ENCODE measurements at places on chromosomes 1 and 21. TPM values are rescaled to one million over a fixed set of nuclear protein-coding genes. Genes with fewer than 3 reads are reported as not detected.

DNA sequence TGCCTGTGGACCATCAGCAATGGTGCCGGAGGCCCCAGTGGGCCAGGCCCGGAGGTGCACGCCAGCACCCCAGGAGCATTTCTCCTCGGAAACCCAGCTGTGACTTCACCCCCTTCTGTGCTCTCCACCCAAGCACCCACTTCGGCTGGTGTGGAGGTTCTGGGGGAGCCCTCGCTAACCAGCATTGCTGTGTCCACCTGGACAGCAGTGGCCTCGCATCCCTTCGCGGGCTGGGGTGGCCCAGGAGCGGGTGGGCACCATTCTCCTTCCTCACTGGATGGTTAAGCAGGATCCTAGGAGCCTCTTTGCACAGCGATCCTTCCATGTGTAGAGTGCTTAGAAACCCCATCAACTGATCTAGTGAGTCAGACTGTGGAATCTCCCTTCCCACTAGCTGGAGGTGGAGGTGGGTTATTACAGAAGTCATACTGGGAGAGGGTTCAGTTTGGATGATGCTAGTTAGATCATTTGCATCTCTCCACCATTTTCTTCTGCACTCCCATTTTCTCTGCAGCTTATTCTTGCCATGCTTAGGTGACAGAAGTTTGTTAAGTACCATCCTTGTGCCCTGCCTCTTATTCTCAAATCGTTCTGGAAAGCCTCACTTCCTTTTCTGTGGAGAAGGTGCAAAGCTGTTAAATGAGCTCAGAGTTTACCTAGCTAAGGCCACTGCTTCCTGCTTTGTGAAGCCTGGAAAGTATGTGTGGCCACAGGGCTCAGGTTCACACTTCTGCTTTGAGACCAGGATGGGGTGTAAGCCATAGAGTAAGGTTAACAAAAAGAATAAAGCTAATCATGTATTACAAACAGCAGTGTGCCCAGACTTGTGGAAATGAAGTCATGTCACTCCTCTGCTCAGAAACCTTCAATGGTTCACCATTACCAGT is 32.3 kb downstream of the TBX19 start:
- peak; percentile 42 for DNase-seq

DNA sequence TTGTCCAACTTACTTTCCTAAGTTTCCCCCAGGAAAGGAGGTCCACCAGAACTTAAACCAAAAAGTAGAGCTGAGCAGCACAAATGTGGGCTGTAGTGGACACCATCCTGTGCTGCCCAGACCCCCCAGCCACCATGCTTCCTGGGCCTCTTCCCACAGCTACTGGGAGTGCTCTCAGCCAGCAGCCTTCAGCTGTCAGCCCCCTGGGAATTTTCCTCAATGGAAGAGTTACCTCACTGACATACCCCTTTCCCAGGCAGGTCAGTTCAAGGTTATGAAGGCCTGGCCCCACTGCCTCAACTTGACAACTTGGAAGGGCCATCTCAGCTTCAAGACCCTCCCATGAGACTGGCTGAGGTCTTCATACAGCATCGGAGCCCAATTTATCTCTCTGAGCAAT is 47.7 kb downstream of the CDCP2 start:
- DNase-seq: no peak

- DNase-seq: no peak
Observed at GRCh38 chr1:1431845-1432273, 3.6 kb upstream of the VWA1 start.

DNA sequence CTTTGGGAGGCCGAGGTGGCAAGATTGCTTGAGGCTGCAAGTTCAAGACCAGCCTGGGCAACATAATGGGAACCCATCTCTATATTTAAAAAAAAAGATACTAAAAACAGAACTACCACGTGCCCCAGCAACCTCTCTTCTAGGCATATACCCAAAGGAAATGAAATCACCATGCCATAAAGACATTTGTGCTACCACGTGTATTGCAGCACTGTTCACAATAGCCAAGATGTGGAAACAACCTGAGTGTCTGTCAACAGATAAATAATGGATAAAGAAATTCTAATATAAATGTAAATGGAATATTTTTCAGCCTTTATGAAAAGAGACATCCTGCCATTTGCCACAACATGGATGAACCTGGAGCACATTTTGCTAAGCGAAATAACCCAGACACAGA is 128.6 kb downstream of the PCNX2 start:
- no peak for DNase-seq

- DNase-seq: peak; percentile 40
Observed at GRCh38 chr21:42113926-42114409, 42.9 kb downstream of the UMODL1 start.

GRCh38 chr1:109299558-109300343 is 7.1 kb downstream of the MYBPHL start:
- peak; percentile 80 for DNase-seq

DNA sequence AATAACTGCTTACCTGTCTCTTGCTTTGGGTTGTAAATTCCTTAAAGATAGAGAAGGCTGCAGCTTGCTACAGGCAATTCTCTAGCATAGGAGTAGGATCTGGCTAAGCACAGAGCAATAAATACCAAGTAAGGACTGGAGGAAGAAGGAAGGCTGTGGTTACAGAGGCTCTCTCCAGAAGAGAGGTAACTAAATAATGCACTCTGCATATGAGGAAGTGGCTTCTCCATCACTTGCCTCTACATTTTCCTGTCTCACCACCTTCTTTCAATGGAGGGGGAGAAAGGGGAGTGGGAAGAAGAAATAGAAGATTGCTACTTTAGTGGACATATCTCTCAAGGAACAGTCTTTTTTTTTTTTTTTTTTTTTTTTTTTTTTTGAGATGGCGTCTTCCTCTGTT is 60.9 kb upstream of the LAX1 start:
- no peak for DNase-seq

- no peak for DNase-seq
Observed at GRCh38 chr1:64356636-64357256, 113.2 kb upstream of the CACHD1 start.

Gene CXADR
- total RNA-seq: 17.7 TPM

DNA sequence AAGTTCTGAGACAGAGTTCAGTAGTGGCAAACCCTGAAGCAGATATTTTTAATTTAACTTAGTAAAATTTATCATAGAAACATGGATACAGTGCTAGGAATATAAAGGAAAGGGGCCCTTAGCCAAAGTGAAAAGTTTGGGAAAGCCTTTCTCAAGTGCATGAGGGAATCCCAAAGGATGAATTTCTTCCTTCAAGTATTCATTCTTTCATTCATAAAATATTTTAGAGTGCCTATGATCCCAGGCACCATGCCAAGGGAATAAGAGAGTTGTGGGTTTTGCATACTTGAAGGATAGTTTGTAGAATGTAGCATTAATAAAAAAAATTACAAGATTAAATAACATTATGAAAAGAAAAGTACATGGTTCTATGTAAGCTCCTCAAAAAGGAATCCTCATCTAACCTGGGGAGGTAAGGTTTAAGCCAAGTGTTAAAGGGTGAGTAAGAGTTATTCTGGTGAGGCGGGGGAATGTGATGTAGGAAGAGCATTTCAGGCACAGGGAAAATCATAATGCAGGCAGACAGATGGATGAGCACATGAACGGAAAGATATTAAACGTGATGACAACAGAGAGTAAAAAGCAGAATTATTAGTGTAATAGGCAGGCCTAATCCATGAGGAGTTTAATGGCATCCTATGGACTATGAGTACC is 40.4 kb upstream of the NTNG1 start:
- DNase-seq: no peak

Gene RAB25
- not detected for total RNA-seq

Gene OR2T2
- not detected for total RNA-seq

Gene LCE1F
- not detected for total RNA-seq

GRCh38 chr1:206952171-206952570 is 5.9 kb upstream of the PIGR start:
- peak; percentile 34 for DNase-seq

- DNase-seq: no peak
Observed at GRCh38 chr1:8930116-8930515, 15.6 kb upstream of the CA6 start.

GRCh38 chr1:17365293-17365692 is 6.7 kb upstream of the PADI6 start:
- DNase-seq: no peak

DNA sequence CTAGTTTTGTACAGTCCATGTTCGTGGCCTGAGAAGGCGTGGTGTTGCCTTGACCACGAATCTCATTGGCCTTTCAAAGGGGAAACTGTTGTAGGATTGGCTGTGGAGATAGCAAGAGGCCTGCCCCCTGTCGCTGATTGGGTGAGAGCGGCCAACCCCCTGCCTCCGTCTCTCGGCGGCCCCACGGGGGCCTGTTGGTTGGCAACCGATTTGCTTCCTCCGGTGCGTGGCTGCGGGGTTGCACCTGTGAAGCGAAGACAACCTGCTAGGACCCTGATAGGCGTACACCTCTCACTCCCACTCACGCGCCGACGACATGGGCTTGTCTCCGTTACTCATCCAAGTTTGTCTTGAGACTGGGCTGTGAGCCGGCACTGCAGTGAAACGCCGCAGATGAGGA is at the start of gene UBE2U:
Gene UBE2U, plus strand, starts transcription at position 204 of the 400 bp plus-strand sequence. CDS start 428 bp downstream, outside the sequence.
- no peak for DNase-seq

Gene COL24A1
- total RNA-seq: 0.69 TPM

Gene CA6
- not detected for total RNA-seq

- no peak for DNase-seq
Observed at GRCh38 chr1:5571438-5571837, 420.8 kb downstream of the NPHP4 start.

DNA sequence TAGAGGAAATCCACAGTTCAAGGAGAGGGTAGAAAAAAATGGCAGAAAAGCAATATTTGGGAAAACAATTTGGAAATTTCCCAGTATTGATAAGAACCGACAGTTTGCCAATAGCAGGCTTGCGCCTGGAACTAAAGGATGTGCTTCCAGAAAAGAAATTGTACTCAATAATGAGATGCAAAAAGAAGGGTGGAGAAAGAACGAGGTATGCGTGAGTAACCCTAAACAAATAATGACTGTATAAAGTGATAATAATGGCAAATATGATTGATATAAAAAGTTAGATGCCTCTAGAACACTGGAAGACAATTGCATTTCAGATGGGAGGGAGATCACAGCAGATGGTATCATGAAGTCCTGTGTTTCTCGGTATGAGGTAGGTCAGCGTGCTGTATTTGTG is 458.9 kb downstream of the DSCAM start:
- no peak for DNase-seq

Gene APCS
- total RNA-seq: not detected

- no peak for DNase-seq
Observed at GRCh38 chr1:119715542-119715941, 3.8 kb downstream of the PHGDH start.

DNA sequence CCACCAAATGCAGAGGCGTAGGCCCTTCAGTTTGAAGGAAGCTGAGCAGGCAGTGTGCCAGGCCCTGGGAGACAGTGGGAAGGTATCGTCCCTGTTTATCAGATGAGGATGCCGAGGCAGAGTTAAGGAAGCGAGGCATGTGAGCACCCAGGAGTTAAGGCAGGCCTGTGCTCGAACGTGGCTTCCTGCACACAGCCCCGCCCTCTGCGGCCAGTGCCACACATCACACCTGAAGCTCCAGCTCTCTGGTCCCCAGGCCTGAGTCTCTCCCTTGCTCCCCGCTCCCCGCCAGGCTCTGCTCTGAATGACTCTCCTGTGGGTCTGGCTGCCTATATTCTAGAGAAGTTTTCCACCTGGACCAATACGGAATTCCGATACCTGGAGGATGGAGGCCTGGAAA is 32.1 kb downstream of the EPHX1 start:
- DNase-seq: no peak

DNA sequence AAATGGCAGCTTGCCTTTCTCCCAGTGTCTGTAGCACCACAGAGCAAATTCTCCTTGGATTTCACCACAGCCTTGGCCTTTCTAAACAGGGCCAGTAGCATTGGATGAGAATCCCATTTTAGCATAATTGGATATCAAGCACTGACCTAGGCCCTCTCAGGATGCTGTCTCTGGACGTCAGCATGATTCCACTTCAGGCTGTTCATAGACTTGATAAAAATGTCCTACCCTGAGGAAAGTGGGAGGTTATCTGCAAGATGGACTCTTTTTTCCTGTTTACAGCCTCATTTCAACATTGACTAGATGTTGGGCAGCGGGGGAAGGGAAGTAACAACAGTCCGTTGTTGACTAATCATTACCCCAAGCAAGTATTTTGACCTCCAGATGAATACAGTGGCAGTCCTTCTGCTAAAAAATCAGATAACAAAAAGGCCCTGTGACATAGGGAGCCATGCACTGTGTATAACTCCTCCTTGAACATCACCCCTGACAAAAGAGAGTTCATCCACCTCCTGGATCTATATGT is 5.2 kb downstream of the NPL start:
- DNase-seq: no peak

- no peak for DNase-seq
Observed at GRCh38 chr1:202850593-202851362, 38.2 kb downstream of the RABIF start.

Gene COL9A2
- total RNA-seq: 2.8 TPM

Gene S100A1
- not detected for total RNA-seq

DNA sequence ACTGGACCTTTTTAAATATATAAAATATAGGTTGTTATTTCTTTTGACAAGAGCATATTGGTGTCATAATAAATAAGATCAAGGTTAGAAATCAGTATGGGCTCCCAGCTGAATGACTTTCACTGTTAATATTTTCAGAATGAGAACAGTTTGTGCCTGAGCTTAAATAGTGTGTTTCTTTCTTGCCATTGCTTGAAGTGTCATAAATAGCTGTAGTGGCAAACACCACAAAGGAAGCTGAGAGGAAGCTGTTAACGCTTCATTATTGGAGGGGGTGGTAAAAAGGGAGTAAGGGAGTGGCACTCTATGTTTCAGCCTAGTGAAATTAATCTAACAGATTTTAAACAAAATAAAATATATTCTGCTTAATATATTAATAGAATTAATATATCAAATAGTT is 1089.8 kb upstream of the NCAM2 start:
- DNase-seq: no peak

Gene TFAP2E
- not detected for total RNA-seq

DNA sequence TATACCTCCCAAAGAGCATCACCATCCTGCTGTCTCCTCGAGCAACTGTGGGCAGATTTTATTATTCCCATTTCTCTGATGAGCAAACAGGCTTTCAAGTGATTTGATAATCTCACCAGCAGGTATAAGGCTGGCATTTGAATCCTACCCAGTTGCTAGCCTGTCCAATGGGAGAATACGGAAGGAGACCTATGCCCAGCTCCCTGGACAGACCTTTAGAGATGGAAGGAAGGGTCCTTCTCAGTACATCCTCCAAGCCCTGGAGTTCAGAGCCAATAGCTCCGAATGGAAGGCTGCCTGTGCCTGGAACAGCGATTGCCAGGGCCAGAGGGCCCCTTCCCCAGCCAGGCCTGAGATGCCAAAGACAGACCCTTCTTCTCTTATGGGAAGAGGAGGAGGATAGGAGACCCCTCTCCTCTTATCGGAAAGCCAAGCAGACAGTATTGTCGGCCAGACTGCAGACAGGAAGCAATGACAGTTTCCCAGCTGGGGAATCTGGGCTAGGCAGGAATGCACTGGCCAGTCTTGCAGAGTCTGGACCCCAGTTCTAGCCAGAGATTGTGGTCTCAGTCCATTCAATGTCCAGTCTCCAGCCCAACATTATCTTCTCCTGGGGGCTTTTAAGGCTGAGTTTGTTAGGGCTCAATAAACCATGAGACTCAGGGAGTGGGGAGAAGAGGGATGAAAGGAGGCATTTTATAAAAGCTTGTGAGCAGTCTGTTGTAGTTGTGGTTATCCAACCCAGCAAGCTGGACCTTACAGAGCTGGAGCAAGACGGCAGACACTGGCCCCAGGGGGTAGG is 2.0 kb downstream of the IFFO2 start:
- peak; percentile 60 for DNase-seq
